ENCODE measurements at places on chromosomes 12 and 14. TPM values are rescaled to one million over a fixed set of nuclear protein-coding genes. Genes with fewer than 3 reads are reported as not detected.

Gene SAMD15
- total RNA-seq: 0.21 TPM

Gene DYNC1H1
- 260 TPM for total RNA-seq

Gene EFS
- total RNA-seq: not detected

Gene WASHC3
- 23.8 TPM for total RNA-seq

Gene BEGAIN
- 0.73 TPM for total RNA-seq

Gene IL22
- not detected for total RNA-seq

Gene ORAI1
- 31.3 TPM for total RNA-seq

Gene TEX52
- not detected for total RNA-seq

Gene PRR4
- total RNA-seq: 0.52 TPM

Gene ASCL1
- 0.10 TPM for total RNA-seq

Gene PGAM5
- 13.9 TPM for total RNA-seq

Gene CHURC1
- total RNA-seq: 110 TPM

Gene PLEKHG7
- 0.42 TPM for total RNA-seq

Data from mononuclear cell (primary cell).